Brain microvascular endothelial cell (primary cell): ENCODE measurements at places on chromosomes 3 and 15.

DNA sequence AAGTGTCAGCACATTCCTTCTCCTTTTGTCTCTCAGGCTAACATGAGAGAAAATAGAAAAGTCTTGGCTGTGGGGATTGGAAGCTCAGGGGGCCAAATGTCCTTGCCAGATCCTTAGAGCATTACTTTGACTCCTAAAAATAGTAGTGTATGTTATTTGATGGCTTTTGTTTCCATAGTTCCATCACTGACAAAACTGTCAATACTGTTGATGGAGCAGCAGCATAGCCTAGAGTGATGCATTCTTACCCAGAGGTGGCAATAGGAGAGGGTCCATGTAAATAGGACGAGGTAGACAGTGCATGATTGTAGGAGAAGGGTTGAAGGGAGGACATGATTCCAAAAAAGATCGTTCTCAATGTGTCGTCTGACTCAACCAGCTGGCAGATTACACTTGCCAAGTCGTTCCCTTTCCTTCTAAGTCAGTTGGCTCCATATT is 282.7 kb upstream of the TPRG1 start:
- no peak for DNase-seq

- DNase-seq: no peak
Measured at GRCh38 chr3:155309581-155309980, 16.1 kb upstream of the STRIT1 start.

GRCh38 chr3:103380391-103380790 is 945.6 kb downstream of the ZPLD1 start:
- DNase-seq: no peak

- DNase-seq: no peak
Measured at GRCh38 chr3:114194750-114195149, 15.9 kb upstream of the DRD3 start.

DNA sequence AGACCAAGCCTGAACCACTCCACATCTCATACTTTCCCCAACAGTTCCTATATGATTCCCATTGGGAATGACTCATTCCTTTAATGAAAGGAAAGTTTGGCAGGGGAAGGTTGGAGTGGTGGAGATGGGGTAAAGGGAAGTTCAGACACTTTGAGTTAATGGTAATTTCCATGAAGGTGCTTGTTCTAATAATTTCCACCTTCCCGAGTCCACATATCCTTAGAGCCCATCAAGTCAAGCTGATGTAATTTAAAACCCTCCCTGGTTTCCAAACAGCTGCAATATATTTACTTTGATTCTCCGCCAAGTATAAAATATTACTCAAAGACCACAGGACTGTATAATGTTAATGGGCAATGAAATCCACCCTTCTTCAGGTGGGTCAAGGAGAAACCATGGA is 95.0 kb upstream of the GALNT15 start:
- no peak for DNase-seq

DNA sequence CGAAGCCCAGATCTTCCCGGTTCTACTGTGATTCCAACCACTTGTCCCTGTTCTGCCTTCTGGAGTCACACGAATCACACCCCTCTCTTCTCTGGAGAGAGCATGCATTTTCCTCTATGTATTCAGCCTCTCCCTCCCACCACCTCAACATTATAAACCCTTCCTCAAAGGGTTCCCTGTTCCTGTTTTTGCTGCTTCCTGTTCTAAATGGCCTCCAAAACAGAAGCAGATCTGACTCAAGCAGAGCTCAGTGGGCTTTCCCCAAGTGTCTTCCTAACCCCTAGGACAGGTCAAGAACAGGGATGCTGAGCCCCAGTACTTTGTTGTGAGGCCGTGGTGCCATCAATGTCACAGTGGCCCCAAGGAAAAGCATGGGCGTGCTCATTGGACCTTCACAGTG is 75.7 kb upstream of the ARNT2 start:
- DNase-seq: no peak
